ENCODE measurements at places on chromosomes 4 and X. TPM values are rescaled to one million over a fixed set of nuclear protein-coding genes. Genes with fewer than 3 reads are reported as not detected.

The SMIM43 gene
- 4.5 TPM for total RNA-seq

The TRAM1L1 gene
- total RNA-seq: 1.3 TPM

The CLCN4 gene
- 6.2 TPM for total RNA-seq

The USP11 gene
- total RNA-seq: 31.3 TPM

The TECRL gene
- total RNA-seq: not detected

The NXF2B gene
- total RNA-seq: not detected

The IL2RG gene
- total RNA-seq: not detected

The LUZP4 gene
- not detected for total RNA-seq

The PPP4R3C gene
- not detected for total RNA-seq

The CPLX1 gene
- total RNA-seq: not detected

The TRIML1 gene
- total RNA-seq: not detected

The ALAS2 gene
- total RNA-seq: not detected

The GPRASP1 gene
- 1.7 TPM for total RNA-seq

The EPHA5 gene
- total RNA-seq: not detected

The P2RY8 gene
- not detected for total RNA-seq

The PAGE4 gene
- not detected for total RNA-seq

The RTL9 gene
- 0.06 TPM for total RNA-seq

The LONRF3 gene
- 1.8 TPM for total RNA-seq

The PDE5A gene
- 8.2 TPM for total RNA-seq

The AKAP4 gene
- total RNA-seq: not detected

The LRCH2 gene
- total RNA-seq: 2.0 TPM

The SPANXB1 gene
- not detected for total RNA-seq

The SSX1 gene
- not detected for total RNA-seq

The FATE1 gene
- 0.75 TPM for total RNA-seq

The LNX1 gene
- total RNA-seq: 6.4 TPM

The TMSB15B gene
- 1.2 TPM for total RNA-seq

The TLR10 gene
- total RNA-seq: not detected

The CSAG3 gene
- not detected for total RNA-seq

The ADRA2C gene
- total RNA-seq: not detected

The SATL1 gene
- total RNA-seq: not detected

The CYBB gene
- not detected for total RNA-seq
